Daoy (cell line): ENCODE measurements at places on chromosomes 12 and 14. TPM values are rescaled to one million over a fixed set of nuclear protein-coding genes. Genes with fewer than 3 reads are reported as not detected.

Gene OR6C2
- not detected in 2 replicates for total RNA-seq

Gene TAS2R30
- 0.46 TPM in 1 of 2 replicates, not detected in the other for total RNA-seq

Gene HOXC10
- 5.3 and 18.7 TPM in 2 replicates for total RNA-seq

GRCh38 chr14:76715101-76715500 lies 46.2 kb upstream of the VASH1 start:
- DNase-seq = no peak

DNA sequence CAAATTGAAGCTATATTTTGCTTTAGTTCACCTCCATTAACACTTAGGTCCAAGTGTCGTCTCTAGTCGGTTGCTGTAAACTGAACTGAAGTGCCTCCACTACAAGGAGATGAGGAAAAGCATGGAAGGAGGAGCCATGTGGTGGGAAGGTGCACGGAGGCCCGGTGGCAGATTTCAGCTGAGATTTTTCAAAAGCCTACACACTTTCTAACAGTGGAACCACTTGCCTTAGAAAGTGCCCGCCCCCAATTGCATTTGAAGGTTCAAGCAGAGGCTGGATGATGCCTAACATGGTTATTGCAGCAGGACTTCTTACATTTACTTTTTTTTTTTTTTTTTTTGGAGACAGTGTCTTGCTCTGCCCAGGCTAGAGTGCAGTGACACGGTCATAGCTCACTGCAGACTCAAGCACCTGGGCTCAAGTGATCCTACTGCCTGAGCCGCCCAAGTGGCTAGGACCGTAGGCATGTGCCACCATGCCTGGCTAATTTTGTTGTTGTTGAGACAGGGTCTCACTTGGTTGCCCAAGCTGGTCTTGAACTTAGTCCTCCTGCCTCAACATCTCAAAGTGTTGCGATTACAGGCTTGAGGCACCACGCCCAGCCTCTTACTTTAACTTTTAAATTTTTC lies 27.6 kb downstream of the EML1 start:
- no peak for DNase-seq

DNA sequence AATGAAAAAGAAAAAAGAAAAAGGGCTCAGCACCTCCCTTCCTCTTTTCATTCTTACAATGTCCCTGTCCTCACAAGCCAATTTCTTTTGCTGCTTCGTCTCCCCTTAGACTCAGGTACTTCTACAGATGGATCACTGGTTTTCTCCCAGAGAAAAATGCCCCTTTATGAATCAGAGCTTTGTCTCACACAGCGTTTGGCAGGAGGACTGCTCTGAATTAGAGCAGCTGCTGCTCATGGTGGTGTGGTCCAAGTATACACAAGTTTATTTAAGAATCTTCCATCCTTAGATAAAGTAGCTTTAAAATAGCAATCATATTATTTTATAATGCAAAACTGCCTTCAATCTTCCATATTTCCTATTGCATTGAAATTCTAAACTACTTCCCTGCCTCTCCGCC lies 80.3 kb downstream of the SLC8A3 start:
- DNase-seq = no peak

- DNase-seq = peak; percentile 30
These were observed 711 bp downstream of the SBNO1 start for GRCh38 chr12:123363740-123364531.

DNA sequence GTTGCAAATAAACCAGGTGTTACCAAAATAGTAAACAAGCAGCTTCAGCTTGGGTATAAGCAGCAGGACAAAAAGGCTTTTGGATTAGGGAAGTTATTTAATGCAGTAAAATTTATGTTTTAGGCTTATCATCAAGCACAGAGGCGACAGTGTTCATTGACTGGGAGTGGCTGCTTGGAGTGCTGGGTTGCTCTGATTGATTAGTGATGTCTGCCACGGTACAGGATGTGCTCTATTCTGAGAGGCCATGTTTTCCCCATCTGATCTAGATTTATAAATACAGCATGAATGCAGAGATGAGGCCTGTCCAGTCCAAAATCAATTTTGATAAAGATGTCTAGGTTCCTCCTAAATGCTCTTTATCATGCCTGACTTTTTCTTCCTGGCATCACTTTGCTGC lies 83.5 kb downstream of the MAP1LC3B2 start:
- no peak for DNase-seq

- DNase-seq = peak; percentile 16
These were observed 134.7 kb upstream of the GSC start for GRCh38 chr14:94904636-94905035.

- DNase-seq = peak; percentile 95
These were observed at the start of gene NID2 for GRCh38 chr14:52068615-52069306. Gene NID2 (minus strand): TSS chr14:52069059. CDS start chr14:52068994, 65 bp downstream.
